COLO829 (cell line): ENCODE measurements at places on chromosomes 5 and 9.

DNA sequence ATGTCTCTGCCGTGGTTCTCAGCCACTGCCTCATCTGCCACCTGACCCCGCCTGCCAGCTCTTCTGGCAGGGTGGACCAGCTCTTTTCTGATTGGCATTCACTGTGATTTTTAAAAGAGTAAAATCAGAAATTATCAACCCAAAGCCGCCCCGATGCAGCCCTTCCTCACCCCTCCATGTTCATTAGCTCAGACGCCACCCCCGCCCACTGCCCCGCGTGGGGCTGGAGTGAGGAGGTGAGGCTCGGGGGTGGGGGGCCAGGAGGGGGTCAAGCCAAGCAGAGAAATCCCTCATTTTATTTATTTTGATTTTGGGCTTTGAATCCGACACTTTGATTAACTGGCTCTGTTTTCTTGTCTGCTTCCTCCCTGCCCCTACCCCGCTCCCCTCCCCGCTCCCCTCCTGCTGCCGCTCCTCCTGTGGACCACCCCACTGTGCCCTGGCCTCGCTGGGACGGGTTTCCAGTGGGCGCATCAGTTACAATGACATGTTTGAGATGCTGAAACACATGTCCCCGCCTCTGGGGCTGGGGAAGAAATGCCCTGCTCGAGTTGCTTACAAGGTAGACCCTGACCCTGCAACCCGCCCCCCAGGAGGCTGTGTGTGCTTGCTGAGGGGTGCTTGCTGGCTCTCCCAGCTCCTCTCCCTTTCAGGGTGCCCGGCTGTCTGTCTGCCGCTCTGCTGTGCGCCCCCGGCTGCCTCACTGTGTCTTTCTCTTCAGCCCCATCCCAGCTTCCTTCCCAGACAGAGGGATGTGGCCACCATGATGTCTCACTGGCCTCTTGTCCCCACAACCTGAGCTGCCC is 224.9 kb downstream of the CACNA1B start:
- DNase-seq, result no peak

- DNase-seq, result no peak
These were observed 4.7 kb downstream of the PRDM6 start for GRCh38 chr5:123093601-123094236.

DNA sequence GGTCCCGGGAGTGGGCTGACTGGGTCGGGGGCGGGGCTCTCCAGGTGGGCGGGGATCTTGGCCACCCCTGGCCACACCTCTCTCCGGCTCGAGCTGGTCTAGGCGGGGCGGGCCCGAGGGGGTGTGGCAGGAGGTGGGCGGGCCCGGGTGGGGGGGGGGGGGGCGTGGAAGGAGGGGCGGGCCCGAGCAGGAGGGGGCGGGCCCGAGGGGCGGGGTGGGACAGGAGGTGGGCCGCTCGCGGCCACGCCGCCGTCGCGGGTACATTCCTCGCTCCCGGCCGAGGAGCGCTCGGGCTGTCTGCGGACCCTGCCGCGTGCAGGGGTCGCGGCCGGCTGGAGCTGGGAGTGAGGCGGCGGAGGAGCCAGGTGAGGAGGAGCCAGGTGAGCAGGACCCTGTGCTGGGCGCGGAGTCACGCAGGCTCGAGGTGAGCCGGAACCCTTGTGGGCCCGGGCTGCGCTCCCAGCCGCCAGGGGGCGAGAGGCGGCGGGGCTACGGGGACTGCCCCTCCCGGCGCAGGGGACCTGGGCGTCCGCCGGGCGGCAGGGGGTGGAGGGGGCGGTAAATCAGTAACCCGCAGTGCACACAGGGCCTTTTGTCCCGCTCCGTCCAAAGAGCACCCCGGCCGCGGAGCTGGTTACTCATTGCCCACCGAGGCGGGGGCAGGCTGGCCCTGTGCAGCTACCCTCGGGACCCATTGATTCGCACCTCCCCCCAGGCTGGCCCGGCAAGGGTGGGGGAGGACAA is at the start of gene FGFR4:
FGFR4 (plus strand) TSS at position 262 of the 744 bp plus-strand sequence. CDS start 2,688 bp downstream, outside the sequence.
- peak; percentile 73 for DNase-seq

DNA sequence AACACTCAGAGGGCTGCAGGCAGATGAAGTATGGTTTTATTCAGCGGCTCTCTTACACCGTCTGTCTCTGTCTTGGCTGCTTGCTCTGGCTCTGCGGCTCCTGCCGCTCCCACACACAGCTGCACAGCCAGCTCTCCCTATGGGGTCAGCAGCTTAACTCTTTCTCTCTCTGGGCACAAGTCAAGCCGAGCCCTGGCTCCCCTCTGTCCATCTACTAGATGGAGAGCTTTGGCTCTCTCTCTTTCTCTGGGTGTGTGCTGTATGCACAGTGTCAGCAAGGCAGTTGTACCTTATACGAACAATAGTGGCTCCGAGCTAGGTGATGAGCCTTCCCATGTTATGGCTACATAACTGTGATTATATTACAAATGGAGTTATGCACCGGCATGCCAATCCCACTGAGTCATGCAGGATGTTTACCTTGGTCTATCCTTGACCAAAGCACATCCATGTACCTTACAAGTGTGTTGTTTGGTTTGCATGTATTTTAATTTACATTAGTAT is 19.3 kb upstream of the PPP2CA start:
- no peak for DNase-seq

DNA sequence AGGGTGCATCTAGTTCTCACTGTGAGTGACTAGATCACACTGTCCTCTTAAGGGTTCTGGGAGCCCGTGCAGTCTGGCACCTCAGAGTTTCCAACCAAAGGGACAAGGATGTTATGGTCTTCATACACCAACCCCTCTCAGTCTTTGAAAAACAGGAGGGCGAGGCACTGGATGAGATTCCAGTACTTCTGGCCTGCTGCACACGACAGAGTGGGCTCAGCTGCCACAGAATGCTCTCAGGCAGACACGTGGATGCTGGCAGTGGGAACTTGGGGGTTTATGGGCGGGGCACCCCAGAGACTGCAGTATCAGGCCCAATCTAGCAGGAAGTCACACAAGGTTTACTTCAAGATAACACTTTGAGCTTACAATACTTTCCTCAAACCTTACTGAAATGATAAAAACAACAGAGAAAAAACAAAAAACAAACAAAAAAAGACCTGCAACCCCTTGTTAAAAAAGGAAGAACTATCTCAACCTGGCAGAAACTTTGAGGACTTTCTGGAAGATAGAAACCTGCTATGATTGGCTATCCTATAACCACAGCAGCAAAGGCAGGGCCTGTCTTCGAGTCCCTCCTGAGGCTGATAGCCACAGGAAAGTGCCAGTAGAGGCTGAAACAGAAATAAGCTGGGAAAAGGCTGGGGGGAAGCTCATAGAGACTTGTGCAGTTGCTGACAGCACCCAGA is 28.3 kb upstream of the TGFBR1 start:
- no peak for DNase-seq

DNA sequence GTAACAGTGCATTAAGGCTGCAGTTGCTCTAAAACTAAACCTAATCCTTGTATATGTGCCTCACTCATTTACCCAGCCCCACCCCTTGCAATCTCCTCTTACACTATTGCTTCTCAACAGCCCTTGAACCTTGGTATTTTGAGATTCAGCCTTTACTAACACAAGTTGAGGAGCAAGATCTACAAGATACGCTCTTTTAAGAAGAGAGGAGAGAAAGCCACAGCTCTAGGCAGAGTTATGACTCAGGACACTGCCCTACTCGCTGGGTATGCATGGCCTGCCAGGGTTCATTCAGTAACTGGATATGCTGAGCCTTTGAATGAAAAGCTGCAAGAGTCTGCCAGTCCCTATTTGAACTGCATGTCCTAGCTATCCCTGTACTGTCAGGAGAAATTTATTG is 219.5 kb downstream of the PCSK5 start:
- DNase-seq, result no peak

GRCh38 chr5:76425146-76425545 is 22.1 kb downstream of the IQGAP2 start:
- DNase-seq, result no peak

GRCh38 chr9:99907208-99907532 is 716 bp downstream of the STX17 start:
- DNase-seq, result no peak

DNA sequence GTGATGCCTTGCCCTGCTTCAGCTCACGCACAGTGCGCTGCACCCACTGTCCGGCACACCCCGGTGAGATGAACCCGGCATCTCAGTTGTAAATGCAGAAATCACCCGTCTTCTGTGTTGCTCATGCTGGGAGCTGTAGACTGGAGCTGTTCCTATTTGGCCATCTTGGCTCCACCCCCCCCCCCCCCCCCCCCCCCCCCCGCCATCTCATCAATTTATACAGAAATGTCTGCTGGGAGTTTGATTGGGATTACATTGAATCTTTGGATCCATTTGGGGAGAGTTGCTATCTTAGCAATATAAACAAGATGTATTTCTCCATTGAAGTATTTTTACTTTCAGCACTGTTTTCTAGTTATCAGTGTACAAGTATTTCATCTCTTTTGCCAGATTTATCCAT is 55.2 kb downstream of the RIC1 start:
- DNase-seq, result no peak

- no peak for DNase-seq
These were observed 29.4 kb upstream of the RECK start for GRCh38 chr9:36007316-36007708.

DNA sequence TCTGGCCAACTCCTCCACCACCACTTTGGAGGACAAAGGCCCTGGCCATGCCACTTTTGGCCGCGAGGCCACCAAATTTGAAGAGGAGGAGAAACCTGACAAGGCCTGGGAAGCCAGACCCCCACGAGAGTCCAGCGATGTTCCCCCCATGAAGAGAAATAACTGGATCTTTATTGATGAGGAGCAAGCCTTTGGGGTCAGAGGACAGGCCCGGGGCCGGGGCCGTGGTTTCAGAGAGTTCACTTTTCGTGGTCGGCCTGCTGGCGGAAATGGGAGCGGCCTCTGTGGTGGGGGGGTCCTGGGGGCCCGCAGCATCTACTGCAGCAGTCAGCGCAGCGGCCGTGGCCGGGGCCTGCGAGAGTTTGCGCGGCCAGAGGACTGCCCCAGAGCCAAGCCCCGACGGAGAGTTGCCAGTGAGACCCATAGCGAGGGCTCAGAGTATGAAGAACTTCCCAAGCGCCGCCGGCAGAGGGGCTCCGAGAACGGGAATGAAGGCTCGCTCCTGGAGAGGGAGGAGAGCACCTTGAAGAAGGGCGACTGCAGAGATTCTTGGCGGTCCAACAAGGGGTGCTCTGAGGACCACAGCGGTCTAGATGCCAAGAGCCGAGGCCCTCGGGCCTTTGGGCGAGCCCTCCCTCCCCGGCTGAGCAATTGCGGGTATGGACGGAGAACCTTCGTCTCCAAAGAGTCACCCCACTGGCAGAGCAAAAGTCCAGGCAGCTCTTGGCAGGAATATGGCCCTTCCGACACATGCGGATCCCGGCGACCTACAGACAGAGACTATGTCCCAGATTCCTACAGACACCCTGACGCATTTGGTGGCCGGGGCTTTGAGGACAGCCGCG is 27.4 kb upstream of the POMT1 start:
- no peak for DNase-seq

DNA sequence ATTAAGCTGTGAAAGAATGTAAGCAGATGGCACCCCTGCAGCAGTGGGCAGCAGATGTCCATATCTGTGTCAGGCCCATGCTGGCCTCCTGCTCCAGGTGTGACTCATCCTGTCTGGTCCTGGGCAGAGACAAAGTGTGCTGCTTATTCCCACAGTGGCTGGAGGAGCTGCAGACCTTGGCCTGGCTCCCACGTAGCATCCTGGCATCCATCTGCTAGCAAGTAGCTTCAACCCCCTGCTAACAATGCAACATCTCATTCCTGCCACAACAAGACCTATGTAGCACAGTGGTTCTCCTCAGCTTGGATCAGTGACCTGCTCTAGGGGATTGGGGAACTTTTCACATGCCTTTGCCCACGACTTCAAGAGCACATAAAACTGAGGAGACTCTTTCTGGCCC is 126.4 kb upstream of the SLC12A2 start:
- no peak for DNase-seq

- no peak for DNase-seq
These were observed 62.0 kb downstream of the SHB start for GRCh38 chr9:38007016-38007415.

- DNase-seq, result no peak
These were observed 99.1 kb upstream of the RUFY1 start for GRCh38 chr5:179451114-179451827.

- no peak for DNase-seq
These were observed 157.7 kb downstream of the CEP120 start for GRCh38 chr5:123265551-123265950.

- no peak for DNase-seq
These were observed 22.7 kb upstream of the CCDC180 start for GRCh38 chr9:97284798-97285197.

DNA sequence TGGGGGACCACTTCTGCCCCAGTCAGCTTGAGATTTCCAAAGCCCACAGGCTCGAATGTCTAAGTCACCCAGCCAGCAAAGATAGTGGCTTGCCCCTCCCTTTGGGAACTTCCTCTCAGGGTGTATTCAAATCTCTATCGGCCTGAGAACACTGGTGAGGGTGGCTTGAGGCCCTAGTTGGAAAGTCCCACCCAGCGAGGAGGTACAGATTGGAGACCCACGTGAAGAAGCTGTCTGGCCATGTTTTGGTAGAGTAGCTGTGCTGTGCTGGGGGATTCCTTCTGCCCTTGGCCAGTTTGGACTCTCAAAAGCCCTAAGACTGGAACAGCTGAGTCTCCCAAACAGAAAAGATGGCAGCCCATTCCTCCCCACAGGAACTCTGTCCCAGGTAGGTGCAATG is 172.7 kb upstream of the RIOK2 start:
- no peak for DNase-seq

DNA sequence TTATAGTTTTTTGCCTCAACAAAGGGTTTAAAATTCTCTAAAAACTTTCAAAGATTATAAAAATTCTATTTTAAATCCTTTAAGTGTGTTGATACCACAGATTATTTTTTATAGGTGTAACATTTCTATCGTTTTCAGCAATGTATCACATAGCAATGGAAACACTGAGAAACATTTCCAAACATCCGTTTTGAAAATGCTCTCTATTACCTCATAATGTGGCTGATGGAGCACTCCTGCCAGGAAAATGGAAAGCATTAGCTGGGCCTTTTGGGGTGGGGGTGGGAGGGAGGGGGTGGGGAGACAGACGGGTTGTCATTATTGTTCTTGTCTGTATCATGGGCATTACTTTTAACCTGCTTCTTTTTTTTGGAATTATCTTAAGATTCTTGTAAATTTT is 516.5 kb downstream of the ACTL7B start:
- no peak for DNase-seq

GRCh38 chr9:68907910-68908309 is 106.0 kb downstream of the PRKACG start:
- no peak for DNase-seq

DNA sequence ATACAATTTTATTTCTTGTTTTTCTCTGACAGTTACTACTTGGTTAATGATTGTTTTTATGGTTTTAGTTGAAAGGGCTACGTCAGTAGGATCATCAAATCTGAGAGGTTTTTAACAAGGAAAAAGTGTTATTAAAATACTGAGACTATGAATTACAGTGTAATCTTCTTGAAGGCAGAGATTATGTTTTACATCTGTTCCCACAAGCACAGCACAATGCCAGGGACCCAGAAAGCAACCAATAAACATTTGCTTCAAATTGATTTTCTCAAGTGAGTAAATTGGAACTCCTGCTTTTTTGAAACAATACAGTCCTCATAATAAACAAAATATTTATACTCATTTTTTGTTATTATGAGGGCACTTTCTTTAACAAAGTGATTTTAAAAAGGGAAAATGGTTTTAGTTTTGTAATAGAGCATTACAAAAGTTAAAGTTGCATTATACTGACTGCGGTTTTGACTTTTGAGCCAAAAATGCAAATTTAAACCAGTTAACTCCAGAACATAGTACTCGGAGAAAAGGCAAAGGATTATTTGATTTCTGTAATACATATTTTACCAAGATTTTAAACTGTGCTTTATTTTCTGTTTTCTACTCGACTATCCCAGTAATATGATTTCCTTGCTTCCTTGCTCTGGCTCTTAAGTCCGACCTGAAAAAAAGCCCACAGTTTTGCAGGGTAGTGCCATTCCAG is 176.9 kb downstream of the GDNF start:
- DNase-seq, result no peak
